ENCODE measurements at places on chromosomes 4 and X.

- DNase-seq, result peak; percentile 18
Observed at GRCh38 chr4:173370130-173370476, 651 bp upstream of the SAP30 start.

- no peak for DNase-seq
Observed at GRCh38 chr4:95499291-95499696, 49.5 kb downstream of the UNC5C start.

DNA sequence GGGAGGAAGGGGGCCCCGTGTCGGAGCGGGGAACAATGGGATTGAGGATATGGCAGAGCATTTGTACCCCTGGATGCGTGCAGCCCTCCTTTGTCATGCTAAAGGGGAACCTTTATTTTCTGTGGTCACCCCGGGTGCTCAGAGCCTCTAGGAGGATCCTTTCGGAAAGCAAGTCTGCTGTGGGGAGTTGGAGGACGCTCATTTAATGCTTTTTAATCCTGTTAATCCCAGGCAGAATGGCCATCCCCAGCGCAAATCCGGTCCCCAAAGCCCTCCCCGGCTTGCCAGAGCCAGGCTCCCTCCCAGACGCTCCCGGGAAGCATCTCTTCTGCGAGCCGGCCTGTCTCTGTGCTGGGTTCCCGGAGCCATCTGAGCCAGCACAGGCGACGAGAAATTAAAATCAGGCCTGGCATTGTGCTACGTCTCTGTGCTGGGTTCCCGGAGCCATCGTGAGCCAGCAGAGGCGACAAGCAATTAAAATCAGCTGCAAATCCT is 113.2 kb upstream of the PPP2R3B start:
- DNase-seq, result no peak

DNA sequence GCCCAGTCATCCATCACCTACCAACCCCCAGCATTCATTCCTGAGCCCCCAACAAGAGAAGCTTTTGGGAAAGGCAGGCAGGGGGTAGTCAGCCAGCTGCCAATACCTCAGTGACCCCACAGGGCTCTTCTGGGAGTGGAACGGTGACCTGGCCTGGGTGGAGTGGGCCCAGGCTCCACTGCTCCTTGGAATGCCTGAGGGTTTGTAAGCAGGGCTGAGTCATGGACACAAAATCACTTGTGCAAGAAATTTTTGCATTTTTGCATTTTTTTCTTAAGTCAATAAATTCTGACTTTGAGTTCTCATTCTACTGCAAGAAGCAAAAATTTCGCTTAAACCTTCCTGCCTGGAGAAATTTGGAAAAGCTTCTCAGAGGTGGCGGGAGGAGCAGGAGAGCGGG is 18.5 kb downstream of the SORCS2 start:
- DNase-seq, result no peak

- peak; percentile 51 for DNase-seq
Observed at GRCh38 chrX:34218063-34218462, 85.9 kb upstream of the FAM47A start.

DNA sequence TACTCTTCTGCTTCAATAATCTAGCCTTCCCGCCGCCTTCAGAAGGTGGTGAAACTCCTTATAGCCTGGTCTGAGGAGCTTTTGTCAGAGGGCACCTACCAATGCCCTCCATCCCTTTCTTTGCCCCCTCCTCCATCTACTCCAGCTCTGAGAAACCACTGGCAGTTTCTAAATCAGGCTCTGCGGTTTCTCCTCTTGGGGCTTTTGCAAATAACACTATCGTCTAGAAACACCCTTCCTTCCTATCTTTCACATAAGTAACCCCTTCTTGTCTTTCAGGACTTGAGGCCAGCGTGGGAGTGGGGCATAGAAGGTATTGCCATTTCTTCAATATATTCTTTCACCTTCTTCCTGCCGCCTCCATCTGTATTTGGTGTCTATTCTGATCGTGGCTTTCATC is 1.2 kb upstream of the EFHC2 start:
- no peak for DNase-seq

DNA sequence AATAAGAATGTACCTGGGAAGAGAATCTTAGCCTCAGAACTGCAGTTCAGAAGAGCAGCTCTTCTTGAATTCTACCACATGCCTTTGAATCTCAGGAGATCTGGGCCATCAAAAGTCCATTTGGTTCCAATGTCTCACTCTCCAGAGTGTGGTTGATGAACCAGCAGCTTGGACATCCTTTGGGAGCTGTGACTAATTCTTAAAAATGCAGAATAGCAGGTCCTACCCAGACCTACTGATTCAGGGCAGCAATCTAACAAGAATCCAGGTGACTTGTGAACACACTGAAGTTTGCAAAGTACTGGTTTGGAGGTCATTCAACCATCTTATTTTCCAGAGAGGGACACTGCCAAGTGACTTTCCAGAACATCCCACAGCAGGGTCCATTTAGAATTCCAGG is 244.7 kb downstream of the PACRGL start:
- no peak for DNase-seq

- no peak for DNase-seq
Observed at GRCh38 chr4:164384416-164384815, 369.5 kb upstream of the SMIM31 start.
